ENCODE measurements at places on chromosomes 2 and 18.

GRCh38 chr2:27071990-27072830 is 756 bp upstream of the OST4 start:
- peak; percentile 12 for DNase-seq

- no peak for DNase-seq
Measured at GRCh38 chr2:151437630-151438029, 27.9 kb downstream of the RIF1 start.

GRCh38 chr2:231034291-231034882 is 2.9 kb upstream of the C2orf72 start:
- no peak for DNase-seq

DNA sequence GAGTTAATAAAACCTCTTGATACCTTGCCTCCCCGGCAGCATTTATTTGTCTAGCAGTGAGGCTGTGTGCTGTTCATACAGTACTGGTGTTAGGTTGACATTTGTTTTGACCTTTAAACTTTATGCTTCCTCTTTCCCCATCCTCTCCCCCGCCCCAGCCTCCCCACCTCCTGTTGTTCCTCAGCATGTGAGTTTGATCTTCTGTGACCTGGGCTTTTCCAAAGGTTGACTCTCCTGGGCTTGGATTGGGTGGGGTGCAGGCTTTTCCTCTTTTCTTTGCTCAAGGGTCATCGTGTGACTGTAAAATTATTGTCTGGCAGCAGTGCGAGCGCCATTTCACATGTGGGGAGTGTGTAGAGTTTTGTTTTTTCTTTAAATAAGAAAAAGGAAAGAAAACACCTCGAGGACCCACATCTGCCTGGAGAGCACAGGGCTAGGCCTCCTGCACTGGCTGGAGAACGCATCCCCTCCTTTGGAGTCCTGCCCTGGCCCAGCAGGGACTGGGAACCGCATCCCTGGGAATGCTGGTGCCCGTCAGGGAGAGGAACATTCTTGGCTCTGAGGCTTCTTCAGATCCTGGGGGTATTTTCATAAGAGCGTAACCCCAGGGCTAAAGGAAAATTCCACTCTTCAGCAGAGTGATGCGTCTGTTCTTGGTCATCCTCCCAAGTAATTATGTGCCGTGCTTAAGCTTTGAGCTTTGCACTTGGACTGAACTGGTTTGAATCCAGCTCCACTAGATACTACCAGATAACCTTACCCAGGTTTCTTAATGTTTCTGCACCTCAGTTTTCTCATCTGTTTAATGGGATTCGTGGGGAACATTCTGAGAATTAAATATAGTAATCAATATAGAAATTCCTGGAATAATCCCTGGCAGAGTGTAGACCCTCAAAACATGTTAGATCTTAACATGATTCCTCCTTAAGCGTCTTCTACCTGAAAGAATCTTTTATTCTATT is 91.5 kb downstream of the SETBP1 start:
- no peak for DNase-seq

- DNase-seq: no peak
Measured at GRCh38 chr2:63425606-63426005, 162.7 kb downstream of the WDPCP start.

GRCh38 chr2:128662051-128662471 is 343.4 kb upstream of the HS6ST1 start:
- no peak for DNase-seq

- DNase-seq: no peak
Measured at GRCh38 chr2:86397986-86398385, 43.2 kb upstream of the KDM3A start.

DNA sequence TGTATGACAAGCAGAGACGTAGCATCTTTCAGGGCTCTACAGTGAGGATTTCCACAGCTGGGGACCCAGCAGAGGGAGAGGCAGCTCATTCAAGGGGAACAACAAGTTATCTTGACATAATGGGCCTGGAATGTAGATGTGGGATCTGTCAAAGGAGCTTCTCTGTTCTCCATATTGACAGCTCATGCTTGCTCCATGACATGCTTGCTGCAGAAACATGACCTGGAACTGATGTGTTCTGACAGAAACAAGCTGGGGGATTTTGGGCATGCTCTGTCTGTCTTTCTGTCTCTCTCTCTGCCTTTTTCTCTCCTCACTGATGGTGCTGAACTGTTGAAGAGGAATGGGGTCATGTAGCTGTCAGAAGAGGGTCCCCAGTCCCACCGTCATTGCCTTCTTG is 79.6 kb downstream of the MMADHC start:
- no peak for DNase-seq

- DNase-seq: no peak
Measured at GRCh38 chr18:50092245-50092805, 102.6 kb downstream of the MYO5B start.

GRCh38 chr2:15636972-15637785 is 45.5 kb downstream of the DDX1 start:
- peak; percentile 37 for DNase-seq

- DNase-seq: no peak
Measured at GRCh38 chr2:505941-506340, 171.3 kb downstream of the TMEM18 start.

DNA sequence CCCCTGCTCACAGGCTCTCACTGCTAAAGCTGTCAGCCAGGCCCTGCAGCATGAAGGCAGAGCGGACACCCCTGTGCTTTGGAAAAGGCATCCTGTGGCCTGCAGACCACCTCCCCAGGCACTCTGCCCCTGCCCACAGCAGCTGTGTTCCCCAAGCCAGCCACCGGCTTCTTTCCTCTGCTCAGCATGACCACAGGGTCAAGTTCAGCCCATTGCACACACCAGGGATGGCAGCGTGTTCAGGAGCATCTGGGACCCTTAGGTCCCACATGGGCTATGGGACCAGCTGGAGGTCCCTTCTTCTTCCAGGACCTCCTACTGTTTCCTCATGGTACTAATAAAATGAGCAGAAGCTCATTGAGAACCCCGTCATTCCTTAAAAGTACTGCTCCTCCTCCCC is 118.4 kb upstream of the ACAA2 start:
- DNase-seq: no peak

DNA sequence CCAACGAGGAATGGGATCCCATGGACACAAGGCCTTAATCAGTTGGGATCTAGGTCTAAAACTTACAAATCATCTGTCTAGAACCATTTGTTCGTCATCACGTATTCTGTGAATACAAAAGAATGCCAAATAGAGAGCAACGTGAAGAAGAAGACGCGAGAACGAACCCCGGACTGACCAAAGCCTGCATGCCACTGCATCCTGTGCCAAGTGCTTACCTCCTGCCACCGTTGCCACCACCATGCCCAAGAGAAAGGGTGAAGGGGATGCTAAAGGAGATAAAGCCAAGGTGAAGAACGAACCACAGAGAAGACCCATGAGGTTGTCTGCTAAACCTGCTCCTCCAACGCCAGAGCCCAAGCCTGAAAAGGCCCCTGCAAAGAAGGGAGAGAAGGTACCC is 30.2 kb downstream of the ITSN2 start:
- DNase-seq: no peak

- no peak for DNase-seq
Measured at GRCh38 chr2:102724016-102724490, 37.8 kb upstream of the TMEM182 start.

GRCh38 chr2:38158378-38159118 is 82.6 kb upstream of the CYP1B1 start:
- DNase-seq: no peak

DNA sequence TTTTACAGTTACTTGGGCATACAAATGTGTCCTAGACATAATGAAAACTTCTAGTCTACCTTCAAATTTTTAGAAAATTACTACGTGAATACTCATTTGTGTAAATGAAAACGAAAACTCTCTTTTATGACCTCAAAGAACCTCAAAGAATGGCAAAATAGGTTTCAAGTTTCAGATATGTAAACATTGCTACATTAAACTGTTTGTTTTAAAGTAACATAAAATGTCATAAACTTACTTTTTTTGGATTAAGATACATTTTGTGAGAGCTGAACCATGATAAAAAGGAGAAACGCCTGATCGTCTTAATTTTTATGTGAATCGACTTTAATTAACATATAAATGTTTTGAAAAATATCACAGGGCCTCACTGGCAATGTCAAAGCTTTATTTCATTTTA is 91.4 kb downstream of the PPP1R1C start:
- DNase-seq: no peak

DNA sequence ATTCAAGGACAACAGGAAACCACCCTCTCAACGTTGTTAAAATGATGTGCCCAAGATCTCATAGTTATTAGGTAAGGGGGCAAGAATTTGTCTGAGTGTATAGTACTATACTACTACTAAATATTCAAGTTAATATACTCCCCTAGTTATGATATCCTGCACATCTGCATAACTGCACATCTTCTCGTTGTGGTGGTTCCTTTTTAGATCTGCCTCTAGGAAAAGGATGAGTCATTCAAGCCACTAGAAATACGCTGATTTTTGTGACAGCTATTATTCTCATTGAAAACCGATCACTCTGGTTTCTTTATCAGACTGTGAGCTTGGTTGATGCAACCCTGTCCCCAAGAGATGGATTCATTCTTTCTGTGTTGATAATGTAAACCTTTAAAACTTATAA is 1067.0 kb upstream of the FANCL start:
- DNase-seq: no peak

GRCh38 chr2:42823744-42824453 is 31.5 kb upstream of the HAAO start:
- DNase-seq: no peak

DNA sequence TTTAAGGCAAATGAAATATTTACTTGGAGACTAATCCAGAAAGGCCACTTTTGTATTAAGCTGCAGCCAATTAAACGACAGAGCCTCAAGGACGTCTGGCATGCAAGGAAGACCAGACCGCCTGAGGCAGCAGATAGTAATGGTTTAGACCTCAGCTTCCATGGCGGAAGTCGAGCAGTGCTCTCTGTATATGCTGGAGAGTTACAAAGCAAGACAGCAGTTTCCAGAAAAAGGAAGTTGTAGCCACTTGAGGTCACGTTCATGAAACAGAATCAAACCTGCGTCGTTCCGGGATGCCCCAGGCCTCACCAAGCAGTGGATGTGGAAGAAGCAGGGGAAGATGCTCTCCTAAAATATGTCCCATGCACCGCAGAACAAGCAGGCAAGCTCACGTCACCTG is 142.0 kb downstream of the PTGR3 start:
- no peak for DNase-seq
